CD4-positive, alpha-beta memory T cell (primary cell): ENCODE measurements at places on chromosomes 3 and 15. TPM values are rescaled to one million over a fixed set of nuclear protein-coding genes. Genes with fewer than 3 reads are reported as not detected.

GRCh38 chr3:125435231-125435630 is 60.1 kb upstream of the ZNF148 start:
- no peaks in the 10 kb centered on the region for H3K4me1 ChIP-seq
- no peak for DNase-seq
- H3K27me3 ChIP-seq: no peaks in the 10 kb centered on the region

RSL24D1 gene
- 103 TPM for total RNA-seq

DNA sequence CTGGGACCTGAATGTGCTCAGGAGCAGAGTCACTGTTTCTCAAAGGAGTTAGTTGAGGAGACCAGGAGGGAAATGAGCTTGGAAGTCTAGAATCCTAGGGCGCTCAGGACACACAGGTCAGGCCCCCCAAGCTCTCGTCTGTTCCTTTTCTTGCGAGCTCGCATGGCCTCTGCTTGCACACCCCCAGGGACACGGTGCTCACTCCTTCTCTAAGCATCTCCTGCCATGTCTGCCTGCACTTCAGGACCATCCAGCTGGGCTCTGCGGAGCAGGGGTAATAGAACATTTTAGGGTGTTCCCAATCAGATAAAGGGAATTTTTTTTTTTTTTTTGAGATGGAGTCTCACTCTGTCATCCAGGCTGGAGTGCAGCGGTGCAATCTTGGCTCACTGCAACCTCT is 213.2 kb downstream of the XXYLT1 start:
- H3K36me3 ChIP-seq: no peaks in the 10 kb centered on the region
- H3K4me3 ChIP-seq: no peak overlapping the region
- H3K4me1 ChIP-seq: no peaks in the 10 kb centered on the region
- H3K27me3 ChIP-seq: no peaks in the 10 kb centered on the region
- no peak overlapping the region for H3K27ac ChIP-seq

DISP2 gene
- total RNA-seq: 0.23 TPM

- no peaks in the 10 kb centered on the region for H3K36me3 ChIP-seq
- no peaks in the 10 kb centered on the region for H3K27me3 ChIP-seq
- H3K4me3 ChIP-seq: no peak overlapping the region
- no peak for DNase-seq
These were observed 13.0 kb upstream of the ATP1B3 start for GRCh38 chr3:141863491-141863890.

- no peak overlapping the region for H3K4me3 ChIP-seq
- H3K36me3 ChIP-seq: no peaks in the 10 kb centered on the region
- no peaks in the 10 kb centered on the region for H3K27me3 ChIP-seq
- no peaks in the 10 kb centered on the region for H3K4me1 ChIP-seq
- no peak overlapping the region for H3K27ac ChIP-seq
These were observed 246.0 kb downstream of the WNT5A start for GRCh38 chr3:55241098-55241497.

GRCh38 chr3:103825586-103825985 is 1390.8 kb downstream of the ZPLD1 start:
- H3K27ac ChIP-seq: no peak overlapping the region
- H3K4me1 ChIP-seq: no peaks in the 10 kb centered on the region
- DNase-seq: no peak
- no peak overlapping the region for H3K4me3 ChIP-seq
- no peaks in the 10 kb centered on the region for H3K36me3 ChIP-seq

- H3K4me1 ChIP-seq: peaks cover 37% of the 10 kb centered on the region
- H3K27me3 ChIP-seq: no peaks in the 10 kb centered on the region
- no peak overlapping the region for H3K4me3 ChIP-seq
- no peak overlapping the region for H3K27ac ChIP-seq
These were observed 13.2 kb downstream of the LINS1 start for GRCh38 chr15:100588638-100589242.

DNA sequence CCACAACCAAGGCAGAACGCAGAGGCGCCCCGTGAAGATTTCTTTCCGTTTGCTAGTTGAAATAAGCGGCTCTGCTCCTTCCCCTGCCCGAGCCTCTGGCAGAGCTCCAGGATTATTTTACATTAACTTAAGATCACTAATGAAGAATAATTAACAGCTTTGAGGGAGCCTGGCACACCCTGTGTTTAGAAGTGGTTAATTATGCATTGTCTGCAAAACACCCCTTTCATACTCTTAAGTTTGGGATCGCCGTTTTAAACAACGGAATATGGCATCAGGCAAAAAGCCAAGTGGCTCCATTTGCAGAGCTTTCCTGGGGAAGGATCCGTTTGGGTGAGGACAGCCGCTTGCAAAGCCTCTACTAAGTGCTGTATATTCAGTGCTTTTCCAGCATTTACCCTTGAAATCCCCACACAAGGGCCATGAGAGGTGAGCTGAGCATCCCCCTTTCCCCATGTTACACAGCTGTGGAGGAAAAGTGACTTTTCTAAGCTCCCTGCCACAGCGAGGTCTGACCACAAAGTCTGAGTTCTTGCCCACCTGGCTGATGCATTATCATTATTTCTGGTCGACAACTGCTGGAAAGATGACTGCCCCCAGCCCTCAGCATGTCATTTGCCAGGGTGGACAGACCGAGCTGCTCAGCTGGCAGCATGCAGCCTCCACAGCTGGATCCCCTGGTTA is 33.9 kb downstream of the IQSEC1 start:
- H3K4me3 ChIP-seq: no peak overlapping the region
- DNase-seq: no peak
- H3K27me3 ChIP-seq: no peaks in the 10 kb centered on the region
- no peaks in the 10 kb centered on the region for H3K36me3 ChIP-seq

DNA sequence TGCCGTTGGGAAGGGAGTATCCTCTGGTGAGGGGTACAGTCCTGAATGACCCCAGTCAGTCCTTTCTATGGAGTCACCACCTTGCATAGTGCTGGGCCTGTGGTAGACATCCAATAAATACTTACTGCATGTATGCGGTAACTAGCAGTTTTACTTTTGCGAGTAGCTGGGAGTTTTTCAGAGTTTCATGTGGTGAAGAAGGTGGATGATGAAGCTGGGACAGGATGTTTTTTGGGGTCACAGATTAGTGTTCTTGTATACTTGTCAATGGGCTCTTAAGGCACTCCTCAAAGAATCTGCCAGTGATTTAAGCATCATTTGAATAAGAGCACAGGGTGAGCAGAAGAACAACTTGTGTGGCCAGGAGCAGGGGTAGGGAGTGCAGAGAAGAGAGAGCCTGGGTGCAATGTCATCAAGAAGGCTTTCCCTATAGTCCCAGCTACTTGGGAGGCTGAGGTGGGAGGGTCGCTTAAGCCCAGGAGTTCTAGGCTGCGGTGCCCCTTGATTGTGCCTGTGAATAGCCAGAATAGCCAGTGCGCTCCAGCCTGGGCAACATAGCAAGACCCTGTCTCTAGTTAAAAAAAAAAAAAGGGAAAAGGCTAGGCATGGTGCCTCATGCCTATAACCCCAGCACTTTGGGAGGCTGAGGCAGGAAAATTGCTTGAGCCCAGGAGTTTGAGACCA is 22.1 kb downstream of the PPCDC start:
- DNase-seq: no peak
- no peaks in the 10 kb centered on the region for H3K27me3 ChIP-seq
- no peak overlapping the region for H3K27ac ChIP-seq
- H3K4me1 ChIP-seq: peaks cover 40% of the 10 kb centered on the region
- no peaks in the 10 kb centered on the region for H3K36me3 ChIP-seq
- no peak overlapping the region for H3K4me3 ChIP-seq

DNA sequence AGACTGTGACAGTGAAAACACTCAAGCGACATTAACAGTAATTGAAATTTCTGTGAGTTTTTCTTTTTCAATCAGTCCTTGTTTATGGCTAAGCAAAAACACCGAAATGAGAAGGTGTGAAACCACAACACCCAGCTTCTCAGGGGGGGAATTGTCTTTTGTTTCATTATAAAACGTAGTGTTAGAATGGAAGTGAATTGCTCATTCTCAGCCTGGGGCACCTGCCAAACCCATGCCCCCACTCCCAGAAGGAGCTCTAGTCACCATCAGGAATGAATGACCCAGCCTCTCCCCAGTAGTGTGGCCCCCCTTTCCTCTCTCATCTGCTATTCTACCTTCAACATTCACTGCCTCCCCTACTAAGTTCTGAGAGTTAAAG is 185.8 kb upstream of the CFAP20DC start:
- no peak overlapping the region for H3K4me3 ChIP-seq
- peak; percentile 18 for DNase-seq
- peaks cover 14% of the 10 kb centered on the region for H3K4me1 ChIP-seq
- H3K27ac ChIP-seq: no peak overlapping the region

CCNB2 gene
- 0.44 TPM for total RNA-seq

DNA sequence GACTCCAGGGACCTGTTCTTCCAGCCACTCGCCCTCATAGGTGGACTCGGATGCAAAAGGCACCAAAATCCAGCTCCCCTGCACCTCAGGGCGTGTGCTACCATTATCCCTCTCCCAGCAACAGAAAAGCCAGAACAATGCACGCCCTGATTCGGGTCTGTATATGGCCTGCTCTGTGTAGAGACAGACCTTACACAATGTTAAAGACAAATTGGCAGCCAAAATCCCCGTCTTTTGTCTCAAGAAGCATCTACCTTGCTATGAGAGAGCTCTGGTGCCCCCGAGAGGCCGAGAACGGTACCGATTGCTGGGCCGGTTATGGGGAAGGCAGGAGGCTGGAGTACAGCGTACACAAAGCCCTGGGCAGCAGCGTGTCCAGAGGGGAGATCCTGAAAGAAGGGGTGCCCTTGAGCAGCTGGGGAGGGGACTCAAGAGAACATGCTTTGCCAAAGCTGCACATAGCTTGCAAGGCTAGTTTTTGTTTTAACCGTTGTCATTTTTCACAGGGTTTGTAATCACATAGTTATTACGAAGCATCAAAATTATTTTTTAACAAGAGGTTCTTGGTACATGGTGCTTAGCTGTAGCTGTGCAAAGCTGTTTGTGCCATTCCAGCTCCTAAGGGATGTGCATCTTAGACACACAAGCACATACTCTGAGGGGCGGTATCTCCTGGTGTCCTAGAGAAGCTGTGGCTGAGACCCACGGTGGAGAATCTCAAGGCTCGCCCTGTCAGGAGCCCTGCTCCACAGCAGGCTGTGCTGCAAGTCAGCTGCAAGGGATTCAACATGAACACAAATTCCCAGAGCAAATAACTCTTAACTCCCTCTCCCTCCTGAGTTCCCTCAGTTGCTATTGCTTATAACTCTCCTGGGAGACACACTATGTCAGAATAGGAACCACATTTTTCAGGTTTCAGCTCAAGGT is 461.5 kb upstream of the PPP2R3A start:
- H3K4me1 ChIP-seq: no peaks in the 10 kb centered on the region
- no peak for DNase-seq
- no peak overlapping the region for H3K27ac ChIP-seq
- H3K4me3 ChIP-seq: no peak overlapping the region
- no peaks in the 10 kb centered on the region for H3K36me3 ChIP-seq

DNA sequence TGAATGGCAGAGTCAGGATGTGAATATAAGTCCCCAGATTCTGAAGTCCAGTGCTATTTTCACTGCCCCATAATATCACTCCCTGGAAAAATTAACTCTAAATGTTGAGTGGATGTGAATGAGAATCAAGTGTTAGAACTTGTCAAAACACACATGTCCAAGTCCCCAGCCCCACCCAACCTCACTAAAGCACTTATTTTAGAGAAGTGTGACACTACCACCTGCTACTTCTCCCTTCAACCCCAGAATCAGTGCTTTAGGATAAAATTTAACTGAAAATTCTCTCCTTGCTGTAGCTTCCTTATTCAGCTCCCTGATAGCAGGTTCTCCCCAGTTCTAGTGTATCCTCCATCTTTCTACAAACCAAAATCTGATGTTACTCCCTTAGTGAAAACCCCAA is 35.8 kb downstream of the HERC1 start:
- H3K36me3 ChIP-seq: no peaks in the 10 kb centered on the region
- no peak overlapping the region for H3K4me3 ChIP-seq
- no peaks in the 10 kb centered on the region for H3K27me3 ChIP-seq

GRCh38 chr3:181417748-181418147 is 294.0 kb upstream of the SOX2 start:
- H3K27ac ChIP-seq: no peak overlapping the region
- H3K36me3 ChIP-seq: no peaks in the 10 kb centered on the region
- no peaks in the 10 kb centered on the region for H3K4me1 ChIP-seq
- no peak for DNase-seq

GRCh38 chr3:81003008-81003645 is 758.3 kb downstream of the GBE1 start:
- no peaks in the 10 kb centered on the region for H3K4me1 ChIP-seq
- H3K27ac ChIP-seq: no peak overlapping the region
- H3K4me3 ChIP-seq: no peak overlapping the region
- H3K36me3 ChIP-seq: no peaks in the 10 kb centered on the region

ARMC8 gene
- 72.6 TPM for total RNA-seq

MINAR1 gene
- 0.32 TPM for total RNA-seq

ITPKA gene
- total RNA-seq: 0.36 TPM

PLSCR2 gene
- total RNA-seq: 0.72 TPM

GRCh38 chr15:79606831-79607355 is 174.8 kb downstream of the MINAR1 start:
- no peak overlapping the region for H3K27ac ChIP-seq
- no peaks in the 10 kb centered on the region for H3K36me3 ChIP-seq

DNA sequence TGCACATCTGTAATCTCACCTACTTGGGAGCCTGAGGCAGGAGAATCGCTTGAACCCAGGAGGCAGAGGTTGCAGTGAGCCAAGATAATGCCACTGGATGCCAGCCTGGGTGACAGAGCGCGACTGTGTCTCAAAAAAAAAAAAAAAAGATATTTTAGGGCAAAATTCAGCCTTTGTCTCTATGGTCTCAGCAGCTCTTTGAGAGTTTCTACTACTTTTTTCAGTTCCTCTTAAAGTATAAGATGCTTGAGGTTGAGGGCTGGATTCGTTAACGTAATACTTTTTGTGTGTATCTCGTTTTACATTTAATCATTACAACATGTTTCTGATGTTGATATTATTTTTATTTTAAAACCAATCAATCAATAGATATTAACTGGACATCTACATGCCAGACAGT is 381.2 kb upstream of the TBL1XR1 start:
- no peak overlapping the region for H3K27ac ChIP-seq
- no peaks in the 10 kb centered on the region for H3K4me1 ChIP-seq
- H3K36me3 ChIP-seq: no peaks in the 10 kb centered on the region
- no peak for DNase-seq
- no peak overlapping the region for H3K4me3 ChIP-seq
- H3K27me3 ChIP-seq: no peaks in the 10 kb centered on the region
